ENCODE measurements at places on chromosomes 2 and 18. TPM values are rescaled to one million over a fixed set of nuclear protein-coding genes. Genes with fewer than 3 reads are reported as not detected.

The EVA1A gene
- 152 TPM for total RNA-seq

- DNase-seq = no peak
Observed at GRCh38 chr2:80291656-80292055, 12.9 kb downstream of the LRRTM1 start.

The SLC5A7 gene
- not detected for total RNA-seq

GRCh38 chr18:52451851-52452250 lies 111.9 kb downstream of the DCC start:
- no peak for DNase-seq

GRCh38 chr18:58671632-58672564 lies 633 bp downstream of the MALT1 start:
- peak; percentile 63 for DNase-seq

- DNase-seq = no peak
Observed at GRCh38 chr2:200863782-200864175, 679 bp downstream of the CLK1 start.

GRCh38 chr2:1787755-1788477 lies 43.6 kb upstream of the PXDN start:
- DNase-seq = no peak

GRCh38 chr2:158761621-158762020 lies 33.5 kb upstream of the DAPL1 start:
- DNase-seq = no peak

The SCG2 gene
- total RNA-seq = 5.0 TPM

GRCh38 chr2:184370954-184371353 lies 227.4 kb upstream of the ZNF804A start:
- DNase-seq = no peak

Data from SJSA1 (cell line).